ENCODE measurements at places on chromosomes 4 and X.

GRCh38 chr4:183478926-183479325 is 25.9 kb upstream of the ING2 start:
- H3K4me1 ChIP-seq: no peaks in the 10 kb centered on the region
- H3K4me3 ChIP-seq: no peak overlapping the region
- H3K36me3 ChIP-seq: peaks cover 12% of the 10 kb centered on the region
- no peaks in the 10 kb centered on the region for H3K27me3 ChIP-seq

GRCh38 chr4:26223155-26223554 is 97.7 kb upstream of the RBPJ start:
- H3K27ac ChIP-seq: no peak overlapping the region
- H3K4me1 ChIP-seq: peaks cover 5% of the 10 kb centered on the region
- no peaks in the 10 kb centered on the region for H3K36me3 ChIP-seq
- no peak overlapping the region for H3K4me3 ChIP-seq
- H3K27me3 ChIP-seq: no peaks in the 10 kb centered on the region

DNA sequence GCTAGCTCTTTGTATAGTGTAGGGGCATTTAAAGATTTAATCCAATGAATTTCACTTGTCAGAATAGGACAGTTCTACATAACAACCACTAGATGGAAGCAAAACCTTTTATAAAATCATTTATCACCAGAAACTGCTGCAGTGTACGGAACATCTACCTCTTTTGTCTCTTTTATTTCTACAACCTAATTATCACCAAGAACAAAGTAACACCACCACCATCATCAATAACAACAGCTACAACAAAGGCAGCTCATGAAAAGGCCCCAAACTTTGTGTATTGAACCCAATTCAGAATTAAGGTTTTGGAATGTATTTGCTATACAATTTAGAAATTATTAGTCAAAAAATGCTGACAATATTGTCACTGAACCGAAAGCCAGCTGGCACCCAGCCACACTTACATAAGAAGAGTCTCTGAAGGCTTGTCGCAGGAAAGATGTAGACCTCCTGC is 260.9 kb upstream of the RPS6KA3 start:
- no peak for DNase-seq
- no peaks in the 10 kb centered on the region for H3K36me3 ChIP-seq
- peaks cover 6% of the 10 kb centered on the region for H3K27me3 ChIP-seq
- H3K4me1 ChIP-seq: peaks cover 11% of the 10 kb centered on the region

- H3K27ac ChIP-seq: no peak overlapping the region
- peaks cover 2% of the 10 kb centered on the region for H3K4me1 ChIP-seq
- H3K4me3 ChIP-seq: no peak overlapping the region
- H3K27me3 ChIP-seq: no peaks in the 10 kb centered on the region
Observed at GRCh38 chr4:153988492-153989363, 199.8 kb upstream of the SFRP2 start.

DNA sequence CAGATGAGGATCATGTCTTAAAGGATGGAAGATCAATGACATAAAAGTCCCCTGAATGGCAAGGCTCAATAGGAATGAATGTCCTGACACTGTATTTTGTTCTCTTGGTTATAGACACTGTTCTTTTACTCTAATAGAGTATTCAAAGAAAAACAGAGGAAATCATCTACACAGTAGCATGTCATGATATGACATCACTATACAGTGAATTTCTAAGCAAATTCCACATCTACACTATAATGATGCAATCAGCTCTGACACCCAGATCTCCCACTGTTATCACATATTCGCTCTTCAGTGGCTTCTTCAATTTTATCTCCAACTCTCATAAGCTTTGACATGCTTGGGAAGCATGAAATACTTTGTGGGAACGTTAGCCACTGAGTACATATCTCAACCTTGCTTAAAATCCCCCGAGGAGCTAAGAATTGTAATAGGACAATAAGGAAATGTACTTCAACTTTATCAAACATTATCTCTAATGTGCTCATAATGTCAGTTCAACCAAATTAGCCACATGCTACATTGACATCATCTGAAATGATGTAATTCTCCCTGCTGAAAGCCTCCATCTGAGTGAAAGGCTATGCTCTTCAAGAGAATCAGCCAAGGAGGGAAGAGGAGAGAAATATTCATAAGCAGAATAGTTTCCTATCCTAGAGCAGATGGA is 139.6 kb upstream of the PTCHD1 start:
- H3K36me3 ChIP-seq: no peaks in the 10 kb centered on the region
- no peak overlapping the region for H3K4me3 ChIP-seq
- no peaks in the 10 kb centered on the region for H3K27me3 ChIP-seq
- no peak for DNase-seq

DNA sequence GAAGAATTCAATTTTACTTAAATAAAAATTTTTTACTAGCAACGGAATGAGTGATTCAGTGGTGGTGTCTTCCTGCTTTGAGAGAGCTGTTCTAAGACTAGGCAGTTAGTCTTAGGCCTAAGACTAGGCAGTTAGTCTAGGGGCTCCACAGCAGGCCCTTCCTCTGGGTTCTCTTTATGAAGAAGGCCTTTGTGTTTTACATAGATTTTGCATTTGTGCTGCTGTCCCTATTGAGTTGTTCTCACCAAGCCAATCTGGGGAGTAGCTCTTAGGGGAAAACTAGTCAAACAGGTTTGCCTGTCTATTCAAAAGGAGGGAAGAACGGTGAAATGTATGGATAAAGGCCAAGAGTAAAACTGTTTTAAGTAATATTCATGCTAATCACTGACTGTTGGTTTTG is 7.6 kb downstream of the UGT8 start:
- no peak overlapping the region for H3K27ac ChIP-seq
- peak; percentile 17 for DNase-seq
- no peak overlapping the region for H3K4me3 ChIP-seq
- peaks cover 7% of the 10 kb centered on the region for H3K4me1 ChIP-seq

GRCh38 chrX:55167124-55167803 is 52.9 kb upstream of the PAGE5 start:
- no peak overlapping the region for H3K4me3 ChIP-seq
- H3K36me3 ChIP-seq: no peaks in the 10 kb centered on the region
- no peak overlapping the region for H3K27ac ChIP-seq
- no peaks in the 10 kb centered on the region for H3K4me1 ChIP-seq
- no peak for DNase-seq
- peaks cover 4% of the 10 kb centered on the region for H3K27me3 ChIP-seq

DNA sequence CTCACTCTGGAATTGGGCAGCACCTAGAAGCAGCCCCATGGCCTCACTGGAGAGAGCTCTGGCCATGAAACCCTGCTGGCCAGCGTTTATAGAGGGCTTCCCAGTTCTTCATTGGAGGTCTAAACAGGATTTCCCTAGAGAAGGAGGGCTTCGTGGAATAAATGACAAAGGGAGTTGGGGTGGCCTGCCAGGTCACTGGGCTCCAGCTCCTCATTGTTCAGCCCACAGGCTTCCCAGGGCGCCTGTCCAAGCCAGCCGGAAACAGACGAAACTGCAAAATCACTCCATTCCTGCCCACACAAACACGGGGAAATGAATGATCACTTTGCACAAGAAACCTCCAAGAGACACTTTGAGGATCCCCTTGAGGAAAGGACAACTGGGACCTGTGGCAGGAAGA is 189.7 kb downstream of the TSPAN5 start:
- no peak overlapping the region for H3K4me3 ChIP-seq
- peak overlapping the region; percentile 69 for H3K27ac ChIP-seq
- DNase-seq: no peak
- H3K36me3 ChIP-seq: peaks cover 19% of the 10 kb centered on the region
- peaks cover 16% of the 10 kb centered on the region for H3K4me1 ChIP-seq

- H3K36me3 ChIP-seq: no peaks in the 10 kb centered on the region
- no peak for DNase-seq
- H3K27ac ChIP-seq: no peak overlapping the region
- H3K27me3 ChIP-seq: no peaks in the 10 kb centered on the region
- no peak overlapping the region for H3K4me3 ChIP-seq
Observed at GRCh38 chr4:117700111-117700892, 334.0 kb upstream of the NDST3 start.

GRCh38 chr4:48905363-48906015 is 1.1 kb downstream of the OCIAD2 start:
- peaks cover 22% of the 10 kb centered on the region for H3K36me3 ChIP-seq
- H3K27me3 ChIP-seq: peaks cover 2% of the 10 kb centered on the region
- no peak overlapping the region for H3K27ac ChIP-seq
- peak overlapping the region; percentile 84 for H3K4me3 ChIP-seq
- peaks cover 25% of the 10 kb centered on the region for H3K4me1 ChIP-seq

- H3K4me1 ChIP-seq: peaks cover 37% of the 10 kb centered on the region
- no peaks in the 10 kb centered on the region for H3K27me3 ChIP-seq
- no peak for DNase-seq
- H3K36me3 ChIP-seq: peaks cover 16% of the 10 kb centered on the region
- H3K27ac ChIP-seq: no peak overlapping the region
- no peak overlapping the region for H3K4me3 ChIP-seq
Observed at GRCh38 chr4:5757536-5757935, 46.5 kb downstream of the EVC start.

- 0 out of 2 replicates have a peak, but pooled peaks cover 3% of the 10 kb centered on the region for H3K4me1 ChIP-seq
- H3K27me3 ChIP-seq: no peaks in the 10 kb centered on the region
- DNase-seq: no peak
Observed at GRCh38 chr4:19905024-19905423, 346.7 kb upstream of the SLIT2 start.

DNA sequence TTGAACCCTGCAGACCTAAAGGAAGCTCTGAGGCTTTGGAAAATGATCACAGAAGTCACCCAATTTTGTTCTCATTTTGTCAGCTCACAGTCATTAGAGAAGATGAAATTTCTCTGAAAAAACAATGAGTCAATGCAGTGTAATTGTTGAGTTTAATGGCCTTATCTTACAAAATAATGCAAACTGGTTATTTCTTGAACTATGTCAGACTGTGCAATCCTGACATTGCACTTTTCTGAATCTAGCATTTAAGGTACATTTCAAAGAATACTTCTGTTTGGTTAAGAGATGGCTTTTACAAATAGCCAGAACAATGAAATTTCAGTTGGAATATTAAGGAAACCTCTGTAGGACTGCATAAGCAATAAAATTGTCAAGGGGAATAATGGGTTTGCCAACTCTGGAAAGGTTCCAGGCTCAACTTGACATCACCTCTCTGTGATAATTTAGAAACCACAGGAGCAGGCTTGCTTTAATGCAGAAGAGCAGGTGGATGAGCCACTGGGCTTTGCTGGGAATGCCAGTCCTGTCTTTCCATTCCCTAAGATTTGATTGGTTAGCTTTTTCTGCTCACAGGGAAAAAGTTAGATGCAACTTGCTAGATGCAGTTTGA is 222.8 kb downstream of the FRMPD4 start:
- H3K4me3 ChIP-seq: no peak overlapping the region
- H3K27me3 ChIP-seq: no peaks in the 10 kb centered on the region
- H3K27ac ChIP-seq: no peak overlapping the region
- H3K4me1 ChIP-seq: no peaks in the 10 kb centered on the region
- H3K36me3 ChIP-seq: no peaks in the 10 kb centered on the region
- no peak for DNase-seq

DNA sequence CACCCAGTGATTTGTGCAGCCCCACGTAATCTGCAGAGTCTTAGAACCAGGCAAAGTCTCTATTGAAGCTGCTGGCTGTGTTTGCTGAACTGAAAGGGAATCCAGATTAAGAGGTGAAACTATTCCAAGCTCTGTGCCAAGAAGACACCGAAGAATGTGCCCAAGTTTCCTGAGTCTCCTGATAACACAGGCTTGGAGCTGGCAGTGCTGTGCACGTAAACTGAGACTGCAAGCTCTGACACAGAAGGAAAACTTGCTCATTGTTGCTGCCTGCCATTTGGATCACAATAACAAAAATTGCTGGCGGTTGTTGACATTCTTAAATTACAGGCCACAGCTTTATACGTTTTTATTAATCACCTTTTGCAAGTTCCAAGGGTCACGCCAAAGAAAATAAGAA is 60.2 kb upstream of the VCX3B start:
- no peak for DNase-seq
- no peak overlapping the region for H3K4me3 ChIP-seq
- no peaks in the 10 kb centered on the region for H3K36me3 ChIP-seq
- H3K4me1 ChIP-seq: peaks cover 5% of the 10 kb centered on the region
- H3K27ac ChIP-seq: no peak overlapping the region

- H3K4me3 ChIP-seq: no peak overlapping the region
- no peak overlapping the region for H3K27ac ChIP-seq
- H3K36me3 ChIP-seq: no peaks in the 10 kb centered on the region
- H3K4me1 ChIP-seq: peaks cover 17% of the 10 kb centered on the region
- no peak for DNase-seq
Observed at GRCh38 chr4:38577462-38577861, 86.5 kb upstream of the KLF3 start.

DNA sequence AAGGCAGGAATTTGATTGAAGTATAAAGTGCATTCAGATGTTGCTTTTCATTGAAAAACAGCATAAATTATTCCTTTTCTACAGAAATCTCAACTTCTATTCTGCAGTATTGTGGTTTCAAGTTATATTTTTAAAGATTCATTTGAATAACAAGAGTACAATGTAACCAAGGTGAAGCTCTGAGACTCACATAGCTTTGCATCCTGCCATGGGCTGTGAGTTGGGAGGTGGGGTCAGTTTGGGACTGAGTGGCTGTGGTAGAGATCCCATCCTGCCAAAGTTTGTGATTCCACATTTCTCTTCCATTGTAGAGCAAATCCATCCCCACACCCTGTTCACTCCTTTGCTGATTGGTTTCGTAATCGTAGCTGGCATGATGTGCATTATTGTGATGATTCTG is 69.2 kb downstream of the KIT start:
- no peaks in the 10 kb centered on the region for H3K27me3 ChIP-seq
- DNase-seq: no peak
- peaks cover 28% of the 10 kb centered on the region for H3K4me1 ChIP-seq
- H3K27ac ChIP-seq: peak overlapping the region; percentile 75
- H3K36me3 ChIP-seq: peaks cover 37% of the 10 kb centered on the region

DNA sequence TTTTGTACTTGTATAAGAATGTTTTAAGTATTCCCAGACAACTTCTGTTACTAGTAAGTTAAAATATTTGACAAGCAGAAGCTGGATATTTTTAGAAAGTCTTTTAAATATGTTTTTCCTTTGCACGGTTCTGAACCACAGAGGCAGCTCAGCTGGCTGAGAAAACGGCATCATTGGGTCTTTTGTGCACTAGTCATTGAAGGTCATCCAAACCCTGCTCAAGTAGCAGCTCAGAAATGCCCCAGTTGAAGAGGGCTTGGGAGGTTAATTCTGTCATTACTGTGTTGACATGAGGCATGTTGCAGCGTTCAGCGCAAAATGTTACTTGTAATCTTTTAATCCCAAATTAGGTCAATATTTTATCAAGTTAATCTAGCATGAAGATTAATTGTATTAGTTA is 383.7 kb upstream of the FAM241A start:
- no peak overlapping the region for H3K27ac ChIP-seq

- DNase-seq: no peak
- H3K4me1 ChIP-seq: no peaks in the 10 kb centered on the region
- H3K27me3 ChIP-seq: no peaks in the 10 kb centered on the region
Observed at GRCh38 chrX:129782706-129783105, 3.0 kb downstream of the SASH3 start.

- H3K36me3 ChIP-seq: 0 out of 2 replicates have a peak, but pooled peaks cover 6% of the 10 kb centered on the region
- peaks cover 46% of the 10 kb centered on the region for H3K4me1 ChIP-seq
- H3K27ac ChIP-seq: no peak overlapping the region
- no peaks in the 10 kb centered on the region for H3K27me3 ChIP-seq
Observed at GRCh38 chr4:164802301-164802901, 48.5 kb downstream of the SMIM31 start.

DNA sequence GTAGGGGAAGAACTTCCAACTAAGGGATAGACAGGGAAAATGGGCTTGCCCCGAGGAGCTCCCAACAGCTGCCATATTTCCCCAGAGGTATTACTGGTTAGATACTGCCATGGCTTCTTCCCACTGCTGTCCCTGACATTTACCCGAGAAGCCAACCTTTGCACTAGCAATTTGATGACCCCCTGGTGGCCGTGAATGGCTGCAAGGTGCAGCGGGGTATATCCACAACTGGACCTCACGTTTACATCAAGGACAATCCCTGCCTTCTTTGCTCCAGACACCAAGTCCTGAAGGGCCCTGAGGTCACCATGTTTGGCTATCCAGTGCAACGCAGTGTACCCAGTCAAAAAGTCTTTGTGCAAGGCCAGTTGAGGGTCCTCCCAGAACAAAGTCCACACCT is 2.3 kb downstream of the SOWAHB start:
- peaks cover 63% of the 10 kb centered on the region for H3K27me3 ChIP-seq
- no peaks in the 10 kb centered on the region for H3K36me3 ChIP-seq
- no peak overlapping the region for H3K27ac ChIP-seq
